ENCODE measurements at places on chromosomes 13 and 19.
A peak's percentile ranks its signal among the peaks of the same experiment; 100 is the strongest.

DNA sequence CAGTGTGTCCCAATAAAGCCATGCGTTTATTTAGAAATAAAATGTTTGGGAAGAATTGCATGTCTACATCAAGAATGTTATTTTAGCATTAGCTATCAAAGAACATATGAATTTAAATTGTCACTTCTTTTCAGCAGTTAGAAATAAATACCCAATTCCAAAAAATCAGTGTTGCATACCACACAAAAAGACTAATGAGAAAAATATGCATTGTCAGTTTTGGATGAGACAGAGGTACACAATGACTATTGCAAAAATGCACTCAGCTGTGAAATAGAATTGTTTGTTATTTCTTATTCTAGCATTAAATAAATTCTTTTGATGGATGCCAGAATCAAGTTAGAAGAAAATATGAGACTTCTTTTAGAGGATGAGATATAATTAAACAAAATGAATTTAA lies 833.9 kb downstream of the SLITRK1 start:
- DNase-seq: no peak

- DNase-seq: no peak
These were observed 21.0 kb upstream of the SIAH3 start for GRCh38 chr13:45872566-45872965.

GRCh38 chr19:58381460-58382212 lies 806 bp upstream of the ZNF837 start:
- peak; percentile 22 for DNase-seq

- DNase-seq: no peak
These were observed 182.8 kb downstream of the LMO7 start for GRCh38 chr13:75818968-75819225.

DNA sequence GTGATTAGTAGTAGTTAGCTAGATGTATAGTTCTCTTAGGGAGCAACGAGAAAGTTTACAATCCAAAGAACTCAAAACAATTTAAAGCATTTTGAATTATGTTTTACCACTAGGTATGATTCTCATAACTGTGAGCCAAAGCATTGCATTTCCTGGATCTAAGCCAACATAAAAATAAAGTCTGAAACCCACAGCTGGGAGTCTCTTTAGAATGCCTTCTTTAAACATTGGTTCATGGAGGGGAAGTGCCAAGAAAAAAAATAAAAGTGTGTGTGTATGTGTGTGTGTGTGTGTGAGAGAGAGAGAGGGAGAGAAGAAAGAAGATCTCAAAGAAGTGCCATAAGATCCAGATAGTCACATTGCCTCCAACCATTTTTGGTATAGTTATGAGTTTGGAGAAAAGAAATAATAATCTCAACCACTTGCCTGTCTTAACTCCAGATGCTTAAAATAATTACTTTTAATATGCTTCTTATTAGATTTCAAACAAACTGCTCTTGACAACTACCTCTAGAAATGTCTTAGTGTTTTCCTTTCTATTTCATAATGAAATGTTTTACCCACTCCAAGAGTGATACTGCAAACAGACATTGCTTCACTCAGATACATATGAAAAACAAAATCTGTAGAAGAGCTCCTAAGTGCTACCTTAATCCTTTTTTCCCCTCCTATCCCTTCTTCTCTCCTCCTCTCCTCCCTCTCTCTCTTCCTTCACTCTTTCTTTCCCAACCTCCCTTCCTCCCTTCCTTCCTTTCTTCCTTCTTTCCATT lies 554.1 kb downstream of the KCTD12 start:
- no peak for DNase-seq

- no peak for DNase-seq
These were observed 269.1 kb downstream of the GPC5 start for GRCh38 chr13:91667486-91667885.

- DNase-seq: no peak
These were observed 222.7 kb upstream of the SOX1 start for GRCh38 chr13:111844222-111844671.

GRCh38 chr19:16142032-16142580 lies 1.4 kb upstream of the HSH2D start:
- DNase-seq: no peak

DNA sequence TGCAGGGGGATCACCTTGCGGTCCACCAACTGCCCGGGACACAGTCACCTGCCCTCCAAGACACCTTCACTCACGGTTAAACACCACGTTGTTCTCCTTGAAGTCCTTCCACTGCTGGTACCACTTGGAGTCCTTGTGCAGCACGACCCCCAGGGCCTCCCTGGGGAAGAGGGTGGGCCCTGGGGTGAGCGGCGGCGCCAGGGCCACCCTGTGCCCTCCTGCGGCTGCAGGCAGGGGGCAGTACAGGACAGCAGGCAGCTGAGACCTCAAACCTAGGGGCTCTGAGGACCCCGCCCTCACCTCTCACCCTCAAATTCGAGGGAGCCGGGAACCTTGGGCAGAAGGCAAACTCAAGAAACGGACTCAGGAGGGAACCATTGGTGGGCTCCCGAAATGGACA lies 7.5 kb upstream of the CTXN1 start:
- DNase-seq: no peak

DNA sequence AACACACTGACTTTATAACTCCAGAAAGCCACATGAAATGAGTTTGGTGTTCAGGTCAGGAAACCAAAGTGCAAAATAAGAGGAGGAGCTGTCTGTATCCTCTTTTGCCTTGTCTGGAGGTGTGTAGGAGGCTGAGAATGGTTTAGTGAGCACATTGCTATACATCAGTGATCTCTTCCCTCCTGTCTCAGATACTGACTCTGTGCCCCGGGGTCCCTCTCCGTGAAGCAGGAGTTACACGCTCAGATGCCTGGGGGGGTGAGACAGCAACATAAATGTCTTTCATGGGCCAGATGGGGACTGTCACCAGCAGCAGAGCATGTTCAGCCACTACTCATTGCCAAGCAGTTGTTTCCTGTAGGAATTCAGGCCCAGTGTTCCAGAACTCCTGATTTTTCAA lies 285.4 kb downstream of the ATP8A2 start:
- DNase-seq: peak; percentile 46

- no peak for DNase-seq
These were observed 92.1 kb downstream of the ATP11A start for GRCh38 chr13:112781881-112782361.

GRCh38 chr19:6948884-6949283 lies 61.5 kb downstream of the ADGRE1 start:
- no peak for DNase-seq

- no peak for DNase-seq
These were observed 10.3 kb downstream of the GNA15 start for GRCh38 chr19:3145909-3146676.

DNA sequence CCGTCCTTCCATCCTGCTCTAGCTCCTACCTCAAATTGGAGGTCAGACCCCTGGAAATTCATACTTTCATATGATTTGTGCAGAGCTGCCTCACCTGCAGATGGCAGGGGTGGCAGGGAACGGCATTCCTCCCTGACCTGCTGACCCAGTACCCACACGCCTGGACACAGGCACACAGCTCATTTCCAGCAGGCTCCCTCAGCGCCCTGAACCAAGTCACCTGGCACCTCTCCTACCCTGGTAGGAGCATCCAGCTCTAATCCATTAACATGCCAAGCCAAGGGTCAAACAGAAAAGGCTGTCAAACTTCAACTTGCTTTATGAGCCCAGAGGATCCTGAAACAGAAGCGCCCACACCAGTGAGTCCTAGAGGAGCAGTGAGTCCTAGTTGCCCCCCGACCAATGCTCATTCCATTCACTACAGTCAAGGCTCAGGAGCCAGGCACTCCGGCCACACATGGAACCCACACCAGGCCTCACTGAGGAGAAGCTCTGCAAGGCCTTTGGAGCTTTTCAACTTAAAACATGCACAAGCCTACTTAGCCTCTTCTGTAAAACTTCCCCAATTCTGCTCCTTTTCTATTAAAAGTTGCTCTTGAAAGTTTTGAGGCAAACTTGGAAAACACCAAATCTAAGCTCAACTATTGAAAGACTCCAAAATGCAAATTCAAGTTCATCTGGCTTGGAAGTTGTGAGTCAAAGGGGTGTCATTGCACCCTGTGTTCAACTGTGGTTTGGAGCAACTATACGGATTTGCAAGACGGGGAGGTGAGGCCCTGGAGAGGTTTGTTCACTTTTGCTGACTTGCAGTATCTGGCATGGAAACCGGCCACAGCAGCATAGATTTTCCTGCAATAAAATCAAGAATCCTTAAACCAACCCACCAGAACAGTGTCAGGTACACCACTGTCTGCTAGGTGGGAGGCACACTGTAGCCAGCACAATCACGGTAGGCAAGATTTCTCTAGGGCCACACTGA lies 96.7 kb downstream of the CRYL1 start:
- DNase-seq: no peak

Measured in nephron progenitor cell (in vitro differentiated cells).